ENCODE measurements at places on chromosomes 2 and 18. TPM values are rescaled to one million over a fixed set of nuclear protein-coding genes. Genes with fewer than 3 reads are reported as not detected.

DNA sequence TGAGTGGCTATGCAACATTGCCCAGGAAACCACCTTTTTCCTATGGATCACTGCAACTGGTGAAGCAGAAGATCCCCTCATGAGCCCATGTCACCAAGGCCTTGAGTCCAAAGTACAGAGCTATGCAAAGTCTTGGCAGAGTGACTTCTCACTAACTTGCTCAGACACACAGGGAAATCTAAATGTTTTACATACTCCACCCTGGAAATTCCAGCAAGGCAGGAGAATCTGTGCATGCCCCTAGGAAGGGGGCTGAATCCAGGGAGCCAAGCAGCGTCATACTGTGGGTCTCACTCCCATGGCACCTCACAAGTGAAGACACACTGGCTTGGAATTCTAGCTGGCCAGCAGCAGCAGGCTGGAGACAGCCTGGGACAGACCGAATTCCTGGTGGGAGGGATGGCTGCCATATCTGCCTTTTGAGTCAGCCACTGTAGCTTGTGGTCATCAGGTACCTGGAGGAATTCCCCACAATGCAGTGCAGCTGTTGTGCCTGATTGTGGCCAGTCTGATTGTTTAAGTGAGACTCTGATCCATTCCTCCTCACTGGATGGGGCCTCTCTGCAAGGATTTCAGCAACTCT lies 1817.4 kb downstream of the SUCLG1 start:
- no peak for DNase-seq

GRCh38 chr2:86016581-86016980 lies 89.1 kb downstream of the POLR1A start:
- DNase-seq = no peak

DNA sequence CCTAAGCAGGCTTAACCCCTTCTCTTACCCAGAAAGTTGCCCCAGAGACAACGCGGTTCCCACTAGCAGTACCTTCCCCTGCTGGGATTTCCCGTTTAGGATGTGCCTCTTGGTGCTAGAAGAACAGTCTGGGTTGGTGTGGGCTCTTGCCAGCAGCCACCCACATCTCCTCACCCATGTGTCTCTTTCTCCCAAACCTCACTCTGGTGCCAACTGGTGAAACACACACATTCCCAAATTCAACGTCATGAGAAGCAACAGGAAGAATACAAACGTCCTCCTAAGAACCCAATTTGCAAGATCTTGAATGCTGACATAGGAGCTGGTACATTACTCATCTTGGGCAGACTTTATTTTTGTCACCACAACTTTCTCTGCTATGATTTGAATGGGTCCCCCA lies 36.2 kb downstream of the DIPK1C start:
- no peak for DNase-seq

GRCh38 chr18:5315838-5316237 lies 20.3 kb upstream of the ZBTB14 start:
- DNase-seq = no peak

The METTL8 gene
- 43.2 TPM for total RNA-seq

The FOXI3 gene
- total RNA-seq = 1.7 TPM

Data from H7 (cell line).